ENCODE measurements at places on chromosomes 16 and 17. TPM values are rescaled to one million over a fixed set of nuclear protein-coding genes. Genes with fewer than 3 reads are reported as not detected.
A peak's percentile ranks its signal among the peaks of the same experiment; 100 is the strongest.

GRCh38 chr17:42964161-42964932, at the start of gene AARSD1:
Gene AARSD1, minus strand, starts transcription at chr17:42964454. Its CDS starts 14 bp downstream, at chr17:42964440.
- peaks cover 4% of the 10 kb centered on the region for H3K36me3 ChIP-seq
- peaks cover 6% of the 10 kb centered on the region for H3K4me1 ChIP-seq
- peak within 1 kb of the TSS; percentile 77 for H3K4me3 ChIP-seq
- no peaks in the 10 kb centered on the region for H3K27me3 ChIP-seq
- H3K27ac ChIP-seq: no peak within 1 kb of the TSS

KRT31 gene
- total RNA-seq: not detected

ASIC2 gene
- total RNA-seq: 0.87 TPM

EVPL gene
- not detected for total RNA-seq
